ENCODE measurements at places on chromosomes 6 and 20.

- no peak for DNase-seq
Observed at GRCh38 chr6:135018941-135019340, 35.7 kb downstream of the HBS1L start.

GRCh38 chr20:50513169-50514034 is 3.2 kb downstream of the PTPN1 start:
- DNase-seq = no peak

- DNase-seq = no peak
Observed at GRCh38 chr6:85163156-85164080, 286.5 kb upstream of the NT5E start.

DNA sequence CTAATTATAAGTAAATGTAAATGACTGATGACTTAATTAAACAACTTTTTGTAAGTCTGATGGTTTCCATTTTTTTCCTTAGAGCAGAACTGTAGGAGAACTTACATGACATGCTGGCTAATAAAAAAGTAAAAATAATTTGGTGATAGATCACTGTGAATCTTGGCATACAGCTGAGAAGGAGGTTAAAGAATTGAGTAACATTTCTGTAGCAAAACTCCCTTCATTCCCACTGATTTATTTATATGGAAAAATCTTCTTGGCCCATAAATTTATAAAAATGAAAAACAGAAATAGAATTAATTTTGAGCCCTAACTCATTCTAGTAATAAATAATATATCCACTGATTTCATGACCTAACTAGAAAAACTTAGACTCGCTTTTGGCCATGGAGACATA is 48.1 kb downstream of the SLC22A3 start:
- DNase-seq = no peak

DNA sequence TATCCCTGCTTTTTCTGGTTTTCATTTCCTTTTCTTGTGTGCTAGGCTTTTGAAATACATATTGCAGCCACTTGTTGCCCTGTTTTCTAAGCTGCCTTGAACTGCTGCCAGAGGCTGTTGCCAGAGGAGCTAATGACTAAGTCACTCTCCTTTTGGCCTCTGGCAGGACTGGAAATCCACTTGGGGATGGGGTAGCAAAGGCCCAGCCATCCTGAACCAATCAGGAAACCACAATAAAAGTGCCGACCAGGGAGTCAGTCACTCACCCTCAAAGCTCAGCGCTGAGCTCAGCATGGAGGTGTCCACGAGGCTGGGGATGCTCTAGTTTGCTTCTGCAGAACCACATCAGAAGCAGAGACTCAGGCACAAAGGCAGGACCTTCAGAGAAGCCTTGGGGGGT is 813.0 kb downstream of the DHX35 start:
- no peak for DNase-seq

- no peak for DNase-seq
Observed at GRCh38 chr6:54719633-54720032, 126.9 kb upstream of the FAM83B start.

All from activated gamma-delta T cell treated with anti-CD3 and anti-CD28 coated beads, Interleukin-2, amount 50 U/mL, for 16 hours (primary cell).